ENCODE measurements at places on chromosomes 13 and 19.

DNA sequence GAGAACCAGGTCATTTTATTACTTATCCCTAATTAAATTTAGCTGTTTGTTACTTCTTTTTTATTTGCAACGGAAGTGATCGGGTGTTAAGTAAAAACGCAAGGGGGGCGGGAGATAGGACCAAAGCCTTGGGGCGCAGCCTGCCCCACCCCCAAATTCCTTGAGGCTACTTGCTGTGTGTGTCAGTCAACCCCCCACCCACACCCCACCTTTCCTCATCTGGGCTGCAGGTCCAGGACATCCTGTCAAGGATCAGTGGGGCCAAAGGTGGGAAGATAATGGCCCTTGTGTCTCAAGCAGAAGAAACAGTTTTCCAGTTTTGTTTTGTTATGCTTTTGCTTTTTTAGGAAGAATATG is 1.2 kb upstream of the FOXO1 start:
- no peak for DNase-seq

DNA sequence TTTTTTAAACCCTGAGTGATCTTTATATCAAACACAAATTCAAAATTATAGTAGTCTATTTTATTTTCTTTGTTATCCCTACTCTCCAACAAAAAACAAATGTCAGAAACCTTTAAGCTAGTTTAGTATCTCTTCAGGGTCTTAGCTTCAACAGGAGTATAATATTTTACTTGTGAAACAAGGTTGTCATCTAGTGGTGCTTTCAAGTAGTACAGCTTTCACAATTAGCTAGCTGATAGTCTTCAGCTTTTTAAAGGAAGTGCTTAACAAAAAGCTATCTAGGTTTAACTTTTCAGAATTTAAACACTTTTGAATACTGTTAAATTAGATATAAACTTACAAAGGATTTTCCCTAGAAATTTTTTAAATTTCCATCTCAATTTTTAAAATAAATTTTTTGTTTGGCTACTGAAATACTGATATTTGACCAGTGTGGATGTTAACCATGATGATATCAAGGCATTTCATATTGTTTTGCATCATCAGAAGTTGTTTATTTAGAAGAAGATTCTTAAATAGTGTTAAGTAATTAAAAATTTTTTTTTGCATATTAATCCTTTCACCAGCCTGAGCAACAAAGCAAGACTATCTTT is 34.2 kb downstream of the TDRD3 start:
- DNase-seq, result peak; percentile 32

- peak; percentile 48 for DNase-seq
These were observed 851 bp downstream of the ZNF320 start for GRCh38 chr19:52896431-52897137.

DNA sequence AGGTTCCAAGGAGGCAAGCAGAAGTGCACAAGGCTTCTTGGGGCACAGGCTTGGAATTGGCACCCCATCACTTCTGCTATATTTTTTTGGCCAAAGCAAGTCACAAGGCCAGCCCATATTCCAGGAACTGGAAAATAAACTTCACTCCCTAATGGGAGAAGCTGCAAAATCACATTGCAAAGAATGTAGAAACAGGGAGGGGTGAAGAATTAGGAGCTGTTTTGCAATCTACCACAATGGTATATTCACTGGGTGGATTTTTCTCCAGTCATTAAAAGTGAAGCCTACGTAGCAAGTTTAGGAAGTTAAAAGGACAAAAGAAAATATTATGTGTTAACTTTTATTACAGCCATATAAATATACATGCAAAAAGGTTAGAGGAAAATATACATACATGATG is 464.8 kb downstream of the COG6 start:
- DNase-seq, result peak; percentile 32

GRCh38 chr13:74904556-74904955 is 577.4 kb downstream of the TBC1D4 start:
- DNase-seq, result no peak

All from AG20443 (cell line).